Naive thymus-derived CD4-positive, alpha-beta T cell (primary cell): ENCODE measurements at places on chromosomes 3 and 15.
A peak's percentile ranks its signal among the peaks of the same experiment; 100 is the strongest.

DNA sequence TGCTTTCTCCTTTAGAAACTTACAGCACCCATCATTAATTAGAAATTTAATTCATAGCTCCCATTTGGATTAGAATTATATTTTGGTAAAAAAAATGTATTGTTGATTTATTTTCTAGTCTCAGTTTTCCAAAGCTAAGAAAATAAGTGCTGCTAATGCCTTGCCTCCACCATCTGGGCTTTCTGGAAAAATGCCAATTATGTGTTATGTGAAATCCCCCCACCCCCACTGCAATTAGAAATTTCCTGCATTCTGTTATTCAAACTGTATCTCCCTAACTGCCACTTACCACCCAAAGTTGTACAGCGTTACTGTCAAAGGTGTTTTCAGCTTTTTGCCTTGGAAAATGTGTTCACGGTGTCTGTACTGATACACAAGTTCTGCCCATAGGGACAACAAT lies 617.2 kb upstream of the UBE2E2 start:
- no peak overlapping the region for H3K4me3 ChIP-seq
- no peaks in the 10 kb centered on the region for H3K4me1 ChIP-seq
- H3K36me3 ChIP-seq = no peaks in the 10 kb centered on the region
- no peak for DNase-seq
- no peak overlapping the region for H3K27ac ChIP-seq

- DNase-seq = no peak
- no peaks in the 10 kb centered on the region for H3K4me1 ChIP-seq
- no peak overlapping the region for H3K4me3 ChIP-seq
- no peak overlapping the region for H3K27ac ChIP-seq
- H3K36me3 ChIP-seq = no peaks in the 10 kb centered on the region
Measured at GRCh38 chr3:149599236-149599635, 58.6 kb downstream of the WWTR1 start.

- no peaks in the 10 kb centered on the region for H3K36me3 ChIP-seq
- H3K27me3 ChIP-seq = no peaks in the 10 kb centered on the region
- H3K4me3 ChIP-seq = no peak overlapping the region
- no peak for DNase-seq
Measured at GRCh38 chr3:30201715-30202114, 404.7 kb upstream of the TGFBR2 start.

GRCh38 chr3:15505479-15506165 lies 15.9 kb downstream of the COLQ start:
- H3K4me1 ChIP-seq = no peaks in the 10 kb centered on the region
- no peak for DNase-seq
- H3K4me3 ChIP-seq = no peak overlapping the region
- no peaks in the 10 kb centered on the region for H3K27me3 ChIP-seq
- H3K27ac ChIP-seq = no peak overlapping the region

DNA sequence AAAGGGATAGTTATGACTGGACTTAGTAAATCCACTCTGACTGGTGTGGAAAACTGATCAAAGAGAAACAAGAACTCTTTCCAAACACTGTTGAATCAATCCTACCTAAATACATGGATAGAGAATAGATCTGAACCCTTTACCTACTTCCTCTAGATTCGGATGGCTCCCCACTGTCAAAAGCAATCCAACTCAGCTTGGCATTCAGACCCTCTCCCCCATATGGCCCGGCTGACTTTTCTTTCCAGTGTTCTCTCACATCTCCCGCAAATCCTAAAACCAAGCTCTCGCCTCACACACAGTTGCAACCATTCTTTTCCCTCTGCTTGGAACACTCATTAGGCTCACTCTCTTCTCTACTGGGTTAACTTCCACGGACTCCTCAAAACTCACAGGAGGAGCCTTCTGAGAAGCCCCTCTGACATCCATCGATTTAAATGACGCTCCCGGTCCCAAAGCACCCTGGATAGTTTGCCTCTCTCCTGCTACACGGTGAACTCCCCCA lies 639 bp downstream of the SPICE1 start:
- no peaks in the 10 kb centered on the region for H3K27me3 ChIP-seq
- H3K27ac ChIP-seq = peak overlapping the region; percentile 87
- H3K36me3 ChIP-seq = no peaks in the 10 kb centered on the region
- peaks cover 7% of the 10 kb centered on the region for H3K4me1 ChIP-seq
- H3K4me3 ChIP-seq = peak overlapping the region; percentile 99
- no peak for DNase-seq

DNA sequence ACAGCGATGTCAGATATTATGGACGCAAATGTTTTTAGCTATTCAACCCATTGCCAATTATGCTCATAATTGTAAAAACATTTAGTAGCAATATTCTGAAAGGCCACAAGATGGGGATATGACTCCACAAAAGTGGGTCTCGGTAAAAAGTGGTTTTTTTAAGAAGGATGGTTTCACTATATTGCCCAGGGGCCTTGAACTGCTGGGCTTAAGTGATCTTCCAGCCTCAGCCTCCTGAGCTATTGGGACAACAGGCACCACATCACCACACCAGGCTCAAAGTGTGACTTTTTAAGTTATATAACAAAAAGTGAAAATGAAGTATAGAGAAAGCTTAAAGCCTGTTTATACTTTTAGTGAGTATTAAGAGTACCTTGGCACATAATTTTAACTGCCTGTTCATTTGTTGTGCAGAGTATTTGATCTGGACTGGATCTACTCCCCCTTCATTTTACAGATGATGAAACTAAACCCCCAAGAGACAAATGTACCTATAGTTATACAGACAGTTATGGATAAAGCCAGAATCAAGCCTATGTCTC lies 9.4 kb downstream of the NAA50 start:
- peaks cover 6% of the 10 kb centered on the region for H3K4me1 ChIP-seq
- DNase-seq = no peak
- H3K36me3 ChIP-seq = no peaks in the 10 kb centered on the region
- no peaks in the 10 kb centered on the region for H3K27me3 ChIP-seq
- H3K4me3 ChIP-seq = no peak overlapping the region
- H3K27ac ChIP-seq = peak overlapping the region; percentile 17

DNA sequence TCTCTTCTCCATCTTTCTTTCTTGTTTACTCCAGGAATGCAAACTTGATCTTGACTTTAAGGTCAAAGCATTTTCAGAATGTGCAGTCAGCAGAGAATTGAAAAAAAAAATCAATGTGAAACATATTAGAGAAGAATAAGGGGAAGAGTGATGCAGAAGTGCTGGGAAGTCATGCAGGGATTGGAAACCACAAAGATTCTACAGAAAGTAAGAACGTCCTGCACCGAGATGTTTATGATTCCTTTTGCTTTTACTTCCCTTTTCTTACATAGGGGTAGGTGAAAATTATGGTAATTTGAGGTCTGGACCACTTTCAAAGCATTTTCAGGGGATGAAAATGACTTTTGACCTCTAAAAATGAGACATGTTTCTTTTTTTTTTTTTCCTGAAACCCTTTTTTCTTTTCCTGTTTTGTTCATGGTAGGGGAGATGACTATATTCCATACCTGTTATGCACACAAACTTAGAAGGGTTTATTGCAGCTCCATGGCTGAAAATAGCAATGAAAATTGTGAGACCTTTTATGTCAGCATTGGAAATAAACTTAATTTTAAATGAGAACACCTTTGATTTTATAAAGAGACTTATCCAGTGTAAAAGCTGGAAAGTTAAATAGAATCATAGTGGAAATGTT lies 623.5 kb upstream of the TBL1XR1 start:
- no peaks in the 10 kb centered on the region for H3K27me3 ChIP-seq
- no peak for DNase-seq
- H3K4me3 ChIP-seq = no peak overlapping the region
- H3K4me1 ChIP-seq = peaks cover 4% of the 10 kb centered on the region
- no peak overlapping the region for H3K27ac ChIP-seq

DNA sequence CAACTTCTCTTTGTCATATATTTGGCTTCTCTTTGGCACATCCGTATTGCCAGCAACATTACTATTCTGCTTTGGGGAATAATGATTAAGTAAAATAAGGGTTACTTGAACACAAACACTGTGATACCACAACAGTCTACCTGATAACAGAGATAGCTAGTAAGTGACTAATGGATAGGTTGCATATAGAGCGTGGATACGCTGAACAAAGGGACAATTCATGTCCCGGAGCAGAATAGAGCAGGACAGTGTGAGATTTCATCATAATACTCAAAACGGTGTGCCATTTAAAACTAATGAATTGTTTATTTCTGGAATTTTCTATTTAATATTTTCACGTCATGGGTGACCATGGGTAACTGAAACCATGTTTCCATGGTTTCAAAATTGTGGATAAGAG lies 54.1 kb downstream of the SCN5A start:
- no peaks in the 10 kb centered on the region for H3K4me1 ChIP-seq
- H3K4me3 ChIP-seq = no peak overlapping the region
- DNase-seq = no peak
- no peaks in the 10 kb centered on the region for H3K36me3 ChIP-seq
